HCT116 (cell line): ENCODE measurements at places on chromosomes 16 and 17.
A peak's percentile ranks its signal among the peaks of the same experiment; 100 is the strongest.

GRCh38 chr16:15037745-15038144, 18.1 kb downstream of the NTAN1 start:
- no peak for DNase-seq

- no peak for DNase-seq
Observed at GRCh38 chr16:13809765-13810164, 110.2 kb upstream of the ERCC4 start.

- no peak for DNase-seq
Observed at GRCh38 chr16:86432691-86433090, 77.6 kb upstream of the FOXF1 start.

DNA sequence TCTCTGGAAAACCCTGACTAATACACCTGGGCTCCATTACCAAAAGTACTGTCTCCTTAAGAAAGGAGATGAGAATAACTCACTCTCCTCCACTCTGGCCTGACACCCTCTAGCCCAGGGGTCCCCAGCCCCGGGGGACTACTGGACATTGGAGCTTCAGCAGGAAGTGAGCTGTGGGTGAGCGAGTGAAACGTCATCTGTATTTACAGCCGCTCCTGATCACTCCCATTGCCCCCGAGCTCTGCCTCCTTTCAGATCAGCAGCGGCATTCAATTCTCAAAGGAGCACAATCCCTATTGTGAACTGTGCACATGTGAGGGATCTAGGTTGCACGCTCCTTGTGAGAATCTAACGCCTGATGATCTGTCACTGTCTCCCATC, 126.3 kb upstream of the TNRC6C start:
- DNase-seq, result no peak

DNA sequence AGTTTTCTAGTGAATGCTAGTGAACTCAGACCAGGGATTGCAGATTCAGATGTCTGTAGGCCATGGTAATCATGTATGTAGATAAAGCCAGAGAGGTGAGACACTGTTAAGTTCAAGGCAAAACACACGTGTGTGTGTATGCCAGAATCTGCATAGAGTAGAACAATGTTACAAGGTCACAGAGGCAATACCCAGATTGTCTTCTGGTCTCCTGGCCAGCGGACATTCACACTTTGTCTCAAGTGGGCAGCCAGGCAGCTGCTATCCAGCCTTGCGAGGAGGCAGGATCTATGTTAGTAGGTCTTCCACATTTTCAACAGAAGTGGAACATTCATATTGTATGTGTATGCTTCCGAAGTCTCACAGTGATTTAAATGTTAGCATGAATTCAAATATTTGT, 244.4 kb downstream of the FTO start:
- DNase-seq, result no peak

DNA sequence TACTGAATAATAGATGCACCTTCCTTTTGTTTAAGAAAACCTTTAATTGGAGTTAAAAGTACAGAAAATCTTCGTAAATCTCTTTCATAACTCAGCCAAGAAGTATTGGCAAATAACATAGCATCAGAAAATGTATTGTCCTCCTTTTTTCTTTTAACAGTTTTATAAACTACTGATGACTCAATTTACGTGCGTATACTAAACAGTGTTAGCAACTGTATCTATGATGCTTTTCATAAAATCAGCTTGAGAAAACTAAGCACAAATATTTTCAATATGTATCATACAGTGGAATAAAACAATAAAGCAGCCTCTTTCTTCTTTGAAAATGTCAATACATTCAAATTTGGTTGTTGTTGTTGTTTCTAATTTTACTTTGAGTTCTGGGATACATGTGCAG, 88.6 kb downstream of the STXBP4 start:
- DNase-seq, result no peak

- no peak for DNase-seq
Observed at GRCh38 chr16:52070341-52071057, 476.4 kb downstream of the TOX3 start.

DNA sequence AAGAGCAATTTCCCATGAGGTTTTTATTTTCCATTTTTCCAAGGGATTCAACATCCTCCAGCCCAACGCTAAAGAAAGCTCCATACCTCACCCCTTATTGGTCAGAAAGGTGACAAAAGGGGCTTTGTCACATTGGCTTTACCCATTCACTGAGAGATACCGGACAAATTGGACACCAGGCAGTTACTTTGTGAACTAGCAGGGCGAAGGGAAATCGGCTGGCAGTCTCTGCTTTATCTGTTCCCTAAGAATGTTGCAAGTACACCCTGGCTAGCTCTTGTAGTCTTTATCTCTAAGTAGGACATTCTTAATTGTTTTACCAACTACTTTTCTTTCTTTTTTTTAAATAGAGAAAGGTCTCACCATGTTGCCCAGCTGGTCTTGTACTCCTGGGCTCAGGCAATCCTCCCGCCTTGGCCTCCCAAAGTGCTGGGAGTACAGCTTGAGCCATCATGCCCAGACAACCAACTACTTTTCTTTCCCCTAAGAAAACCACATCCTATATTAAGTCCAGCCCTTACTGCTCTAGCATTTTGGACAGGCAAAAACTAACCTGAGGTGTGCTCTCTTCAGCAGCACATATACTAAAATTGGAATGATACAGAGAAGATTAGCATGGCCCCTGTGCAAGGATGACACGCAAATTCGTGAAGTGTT, 16.8 kb downstream of the PRPSAP1 start:
- DNase-seq, result no peak

GRCh38 chr17:57276621-57277020, 20.3 kb downstream of the MSI2 start:
- DNase-seq, result no peak

DNA sequence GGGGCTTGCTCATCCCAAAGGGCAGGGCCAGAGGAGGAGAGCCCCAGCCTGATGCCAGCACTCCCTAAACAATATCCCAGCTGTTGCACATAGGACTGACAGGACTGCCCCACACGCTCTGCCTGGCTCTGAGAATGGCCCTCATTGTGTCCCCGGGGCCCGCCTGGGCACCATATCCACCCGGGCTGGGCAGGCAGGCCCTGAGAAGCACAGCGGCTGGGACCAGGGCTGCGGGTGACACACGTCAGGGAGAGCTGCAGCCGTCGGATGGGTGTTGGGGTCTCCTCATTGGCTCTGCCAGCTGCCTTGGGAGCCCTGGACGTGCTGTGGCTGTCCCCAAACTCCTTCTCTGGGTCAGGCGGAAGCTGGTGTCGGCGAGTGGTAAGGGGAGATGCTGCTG, 4.2 kb downstream of the BCAR1 start:
- DNase-seq, result no peak

GRCh38 chr17:65131946-65132345, 5.2 kb upstream of the RGS9 start:
- no peak for DNase-seq

DNA sequence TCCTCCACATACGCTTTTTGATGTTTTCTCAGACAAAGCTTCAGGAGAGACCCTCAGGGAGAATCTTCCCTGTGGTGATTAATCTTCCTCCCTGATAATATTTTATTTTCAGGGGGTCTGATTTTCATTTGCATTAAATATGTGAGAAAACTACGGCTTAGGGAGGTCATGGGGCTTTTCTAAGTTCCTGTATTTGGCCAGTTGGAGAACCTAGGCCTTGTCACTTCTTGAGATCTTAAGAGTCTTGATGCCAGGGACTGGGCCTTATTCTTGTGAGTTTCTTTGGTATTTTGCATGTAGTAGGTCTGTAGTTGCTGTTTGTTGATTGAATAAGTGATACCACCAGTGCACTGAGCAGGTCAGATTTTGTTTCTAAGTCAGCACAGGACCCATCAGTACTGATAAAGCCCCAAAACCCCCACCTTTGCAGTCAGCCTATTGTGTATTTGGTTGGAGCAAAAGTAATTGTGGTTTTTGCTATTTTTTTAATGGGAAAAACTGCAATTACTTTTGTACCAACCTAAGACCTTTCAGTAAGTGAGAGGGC, 130.1 kb downstream of the PRKCA start:
- no peak for DNase-seq

DNA sequence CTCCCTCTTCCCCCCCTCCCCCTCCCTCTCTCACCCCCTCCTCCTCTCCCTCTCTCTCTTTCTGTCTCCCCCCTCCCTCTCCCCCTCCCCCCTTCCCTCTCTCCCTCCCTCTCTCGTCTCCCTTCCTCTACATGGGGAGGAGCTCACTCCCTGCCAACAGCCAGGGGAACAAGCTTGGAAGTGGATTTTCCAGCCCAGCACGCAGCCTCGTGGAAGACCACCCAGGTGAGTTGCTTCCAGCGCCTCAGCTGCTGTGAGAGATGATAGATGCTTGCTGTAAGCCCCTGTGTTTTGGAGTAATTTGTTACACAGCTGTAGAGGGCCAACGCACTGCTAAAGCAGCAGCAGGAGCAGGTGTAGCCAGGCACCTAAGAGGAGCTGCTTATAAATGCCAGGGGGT, 20.8 kb downstream of the ACTG1 start:
- DNase-seq, result no peak

DNA sequence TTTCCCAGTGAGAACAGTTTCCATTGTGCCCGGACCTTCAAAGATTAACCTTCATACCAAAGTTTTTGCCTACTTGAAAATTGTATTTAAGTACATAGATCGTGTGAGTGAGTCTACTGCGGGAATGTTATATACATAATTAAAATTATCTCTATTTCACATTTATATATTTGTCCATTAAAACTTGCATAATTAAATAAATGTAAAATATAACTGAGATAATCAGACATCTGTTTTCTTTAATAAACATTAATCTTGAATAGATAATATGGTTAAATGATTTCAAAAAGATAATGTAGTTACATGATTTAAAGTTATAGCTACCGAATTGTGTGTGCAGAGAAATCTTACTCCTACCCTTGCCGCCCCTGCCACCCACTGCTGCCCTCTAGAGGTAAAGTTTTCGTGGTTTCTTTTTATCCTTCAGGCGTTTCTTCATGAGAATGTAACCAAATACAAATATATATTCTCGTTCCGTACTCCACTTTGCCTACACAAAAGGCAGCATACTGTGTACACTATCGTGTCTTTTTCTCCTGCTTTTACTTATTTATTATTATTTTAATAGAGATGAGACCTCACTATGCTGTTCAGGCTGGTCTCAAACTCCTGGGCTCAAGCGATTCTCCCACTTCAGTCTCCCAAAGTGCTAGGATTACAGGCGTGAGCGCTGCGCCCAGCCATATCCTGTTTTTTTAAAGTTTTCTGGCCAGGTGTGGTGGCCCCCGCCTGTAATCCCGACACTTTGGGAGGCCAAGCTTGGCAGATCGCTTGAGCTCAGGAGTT, 35.6 kb downstream of the RPA1 start:
- peak; percentile 4 for DNase-seq
